Caco-2 (cell line): ENCODE measurements at places on chromosomes 11 and 22. TPM values are rescaled to one million over a fixed set of nuclear protein-coding genes. Genes with fewer than 3 reads are reported as not detected.

DNA sequence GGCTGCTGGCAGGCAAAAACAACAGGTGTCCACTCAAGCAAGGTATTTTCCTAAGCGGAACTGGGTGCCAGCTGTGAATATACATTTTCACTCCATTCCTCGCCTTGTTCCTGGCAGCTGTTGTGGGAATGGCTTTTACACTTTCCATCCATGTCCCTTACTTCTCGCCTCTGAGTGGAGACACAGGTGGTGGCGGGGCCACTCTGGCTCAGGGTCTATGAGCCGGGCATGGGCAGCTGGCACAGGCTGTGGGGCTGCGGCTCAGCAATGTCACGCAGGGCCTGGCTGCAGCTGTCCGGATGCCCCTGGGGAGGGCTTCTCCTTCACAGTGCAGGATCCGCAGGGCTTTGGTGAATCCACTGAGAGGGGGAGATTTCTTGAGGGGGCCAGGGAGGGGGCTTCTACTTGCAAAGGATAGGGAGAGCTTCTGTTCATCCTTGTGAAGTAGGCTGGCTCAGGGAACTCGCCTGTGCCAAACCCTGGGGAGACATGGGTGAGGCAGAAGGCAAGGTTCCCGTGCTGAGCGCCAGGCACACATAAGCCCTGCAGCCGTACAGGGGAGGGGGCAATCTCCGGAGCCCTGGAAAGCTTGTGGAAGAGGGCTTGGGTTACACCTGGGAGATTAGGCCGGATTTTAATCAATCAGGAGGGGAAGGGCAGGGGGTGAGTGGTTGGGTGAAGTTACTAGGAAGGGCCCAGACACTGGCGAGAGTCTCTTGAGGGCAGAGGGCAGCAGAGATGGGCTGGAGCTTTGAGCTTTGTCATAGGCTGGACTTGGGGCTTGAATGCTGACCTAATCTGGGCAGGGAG is 45.7 kb downstream of the KCNQ1OT1 start:
- H3K27ac ChIP-seq = peak overlapping the region; percentile 51
- H3K27me3 ChIP-seq = no peaks in the 10 kb centered on the region
- no peak overlapping the region for H3K4me3 ChIP-seq
- DNase-seq = no peak

GRCh38 chr11:11661326-11662040 is 39.7 kb upstream of the GALNT18 start:
- H3K4me1 ChIP-seq = no peaks in the 10 kb centered on the region
- no peak overlapping the region for H3K4me3 ChIP-seq
- no peak for DNase-seq
- H3K27ac ChIP-seq = no peak overlapping the region
- H3K27me3 ChIP-seq = peaks cover 1% of the 10 kb centered on the region; the same call in 1 of the 2 replicates
- no peaks in the 10 kb centered on the region for H3K36me3 ChIP-seq

NPAS4 gene
- not detected in 2 replicates for total RNA-seq

DNA sequence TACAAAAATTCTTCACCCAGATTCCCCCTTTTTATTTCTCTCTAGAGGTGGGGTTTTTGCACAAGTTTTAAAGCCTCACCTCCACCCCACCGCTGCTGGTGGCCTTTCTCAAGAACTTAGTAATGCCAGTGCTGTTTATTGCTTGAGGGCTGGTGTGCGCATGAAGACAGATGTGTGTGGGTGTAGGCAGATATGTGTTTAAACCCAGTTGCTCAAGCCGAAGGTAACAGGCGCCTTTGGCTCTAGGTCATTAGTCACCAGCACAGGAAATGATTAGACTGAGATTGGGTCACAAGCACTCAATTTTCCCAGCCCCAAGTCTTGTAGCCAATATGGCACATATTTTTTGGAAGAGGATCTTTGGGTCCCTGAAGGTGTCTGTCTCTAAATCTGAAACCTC is 2.7 kb upstream of the CLMP start:
- no peak overlapping the region for H3K27ac ChIP-seq
- H3K27me3 ChIP-seq = no peaks in the 10 kb centered on the region; the same call in 1 of the 2 replicates
- peaks cover 21% of the 10 kb centered on the region for H3K4me1 ChIP-seq
- H3K36me3 ChIP-seq = no peaks in the 10 kb centered on the region

- H3K27me3 ChIP-seq = no peaks in the 10 kb centered on the region
- H3K36me3 ChIP-seq = no peaks in the 10 kb centered on the region
- H3K27ac ChIP-seq = no peak overlapping the region
- no peaks in the 10 kb centered on the region for H3K4me1 ChIP-seq
Observed at GRCh38 chr11:66032957-66033735, 6.9 kb upstream of the CATSPER1 start.

RPS25 gene
- 1,811 and 1,967 TPM in 2 replicates for total RNA-seq

GALNT18 gene
- total RNA-seq = 0.43 and 0.97 TPM in 2 replicates

- no peaks in the 10 kb centered on the region for H3K4me1 ChIP-seq
- H3K27me3 ChIP-seq = no peaks in the 10 kb centered on the region
- H3K4me3 ChIP-seq = no peak overlapping the region
- H3K36me3 ChIP-seq = peaks cover 2% of the 10 kb centered on the region; the same call in 1 of the 2 replicates
- DNase-seq = no peak
- no peak overlapping the region for H3K27ac ChIP-seq
Observed at GRCh38 chr22:45397806-45398205, 15.6 kb downstream of the SMC1B start.

CECR2 gene
- total RNA-seq = 1.1 TPM in 2 replicates
